ENCODE measurements at places on chromosomes 12 and 14.

DNA sequence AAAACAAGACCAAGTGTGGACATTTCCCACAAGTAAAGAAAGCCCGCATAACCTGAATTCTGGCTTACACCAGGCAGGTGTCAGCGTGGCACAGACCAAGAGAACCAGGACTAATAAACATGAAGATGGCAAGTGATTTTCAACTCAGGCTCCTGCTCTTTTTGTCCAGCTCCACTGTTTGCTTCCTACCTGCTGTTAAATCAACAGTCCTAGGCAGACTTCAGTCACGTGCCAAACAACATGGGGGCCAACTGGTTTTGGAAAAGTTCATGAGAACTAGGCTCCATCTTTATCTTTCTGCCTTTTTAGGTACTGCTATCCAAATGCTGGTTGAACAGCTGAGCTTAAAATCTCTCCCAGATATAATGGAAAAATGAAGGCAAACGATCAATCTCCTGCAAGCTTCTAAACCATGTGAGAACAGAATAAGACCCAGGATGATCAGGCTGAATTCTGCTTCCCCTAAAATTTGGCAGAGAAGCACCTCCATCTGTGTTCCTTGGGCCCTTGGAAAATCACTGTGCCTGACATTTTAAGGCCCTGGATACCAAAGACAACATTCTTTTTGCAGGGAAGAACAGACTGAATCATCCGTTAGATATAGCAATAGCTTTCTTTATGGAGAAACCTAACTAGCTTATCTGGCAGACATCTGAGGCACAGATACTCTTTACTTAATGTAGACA, 215.6 kb upstream of the USP15 start:
- no peak for DNase-seq

DNA sequence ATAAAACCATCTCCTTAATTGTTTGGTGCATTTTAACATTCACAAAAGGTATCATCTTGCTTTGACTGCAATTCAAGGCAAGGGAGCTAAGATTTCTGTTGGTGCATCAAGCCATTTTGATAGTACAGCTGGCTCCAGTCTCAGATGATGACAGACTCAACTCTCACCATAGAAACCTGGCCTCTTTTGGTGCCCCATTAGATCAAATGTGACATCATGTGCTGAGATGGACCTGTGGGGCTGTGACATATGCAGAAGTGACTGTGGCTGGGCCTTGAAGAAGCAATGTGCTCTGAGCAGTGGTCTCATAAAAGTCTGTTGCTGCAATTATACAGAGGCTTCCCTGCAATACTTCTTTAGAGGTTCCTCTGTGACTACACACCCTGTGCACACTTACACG, 88.4 kb downstream of the SLC2A13 start:
- DNase-seq, result no peak

DNA sequence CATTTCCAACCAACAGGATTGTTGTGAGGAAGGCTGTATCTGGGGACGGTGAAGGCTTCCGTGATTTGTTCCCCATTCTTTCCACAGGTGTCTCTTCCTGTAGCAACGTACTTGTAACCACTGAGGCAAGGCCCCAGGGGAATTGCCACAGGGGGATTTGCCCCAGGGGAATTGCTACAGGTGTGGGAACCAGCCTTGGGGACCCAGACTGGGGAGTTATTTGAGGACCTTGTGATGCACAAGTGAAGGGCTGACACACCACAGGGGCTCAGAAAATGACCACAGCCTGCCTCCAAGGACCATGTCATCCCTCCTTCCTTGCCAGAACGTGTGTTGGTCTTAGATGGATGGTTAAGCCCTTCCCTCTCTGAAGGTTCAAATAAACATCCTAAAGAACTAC, 131.4 kb upstream of the RGS6 start:
- no peak for DNase-seq

DNA sequence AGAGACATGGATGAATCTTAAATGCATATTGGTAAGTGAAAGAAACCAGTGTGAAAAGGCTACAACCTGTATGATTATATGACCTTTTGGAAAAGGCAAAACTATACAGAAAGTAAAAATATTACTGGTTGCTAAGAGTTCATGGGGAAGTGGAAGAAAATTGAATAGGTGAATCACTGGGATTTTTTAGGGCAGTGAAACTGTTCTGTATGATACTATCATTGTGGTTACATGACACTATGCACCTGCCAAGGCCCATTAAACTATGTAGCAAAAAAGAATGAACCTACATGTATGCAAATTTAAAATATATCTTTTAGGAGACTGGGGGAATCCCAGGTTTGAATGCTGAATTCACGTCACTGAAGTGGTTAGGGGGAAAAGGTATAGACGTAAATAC, 12.6 kb upstream of the OR8S1 start:
- DNase-seq, result no peak

DNA sequence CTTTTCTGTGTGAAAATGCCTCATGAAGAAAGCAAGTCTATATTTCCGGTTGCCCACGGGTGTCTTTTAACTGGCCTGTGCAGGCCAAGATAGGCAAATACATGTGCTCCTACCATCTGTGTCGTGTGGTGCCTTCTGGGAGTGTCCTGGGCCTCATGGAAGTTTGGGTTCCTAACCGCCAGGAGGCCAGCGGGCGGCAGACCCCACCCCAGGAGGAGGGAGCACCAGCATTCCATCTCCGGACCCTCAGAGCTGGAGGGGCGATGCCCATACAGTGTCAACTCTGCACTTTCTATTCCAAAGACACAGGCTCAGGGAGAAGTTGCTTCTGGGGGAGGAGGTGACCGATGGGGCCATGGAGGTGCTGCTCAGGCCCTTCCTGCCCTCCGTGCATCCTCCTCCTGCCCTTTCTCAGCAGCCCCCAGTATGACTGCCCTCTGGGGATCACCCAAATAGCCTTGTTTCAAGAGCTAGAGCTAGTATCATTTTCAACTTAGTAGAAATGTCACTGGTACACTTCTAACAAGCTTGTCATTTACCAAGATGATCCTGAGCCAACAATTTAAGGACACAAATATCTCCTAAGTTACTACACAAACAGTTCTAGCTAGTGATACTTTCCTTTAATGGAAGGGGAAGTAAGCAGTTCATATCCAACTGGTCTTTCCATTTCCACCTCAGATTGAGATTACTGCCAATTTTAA, 17.8 kb downstream of the CCDC92 start:
- no peak for DNase-seq

DNA sequence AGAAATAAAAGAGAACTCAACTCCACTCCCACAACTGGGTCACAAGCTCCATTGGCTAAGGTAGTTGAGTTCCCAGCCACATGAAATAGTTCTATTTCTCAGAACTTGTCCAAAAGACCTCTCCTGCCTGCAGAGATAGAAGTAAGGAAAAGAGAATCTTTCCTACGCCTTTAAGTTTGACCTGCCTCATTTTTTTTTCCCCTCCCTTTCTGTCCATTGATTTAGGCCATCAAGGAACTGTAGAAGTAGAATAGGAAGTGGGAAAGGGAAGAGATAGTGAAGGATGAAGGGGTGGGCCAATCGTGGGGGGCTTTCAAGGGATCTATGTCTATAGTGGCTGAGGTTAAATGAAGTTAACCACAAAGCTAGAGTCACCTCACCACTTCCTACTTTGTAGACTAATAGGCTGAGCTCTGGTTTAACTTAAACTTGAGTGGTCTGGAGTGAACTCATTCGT, 13.9 kb upstream of the NUDT4 start:
- DNase-seq, result no peak
